ENCODE measurements at places on chromosomes 1 and 21.

DNA sequence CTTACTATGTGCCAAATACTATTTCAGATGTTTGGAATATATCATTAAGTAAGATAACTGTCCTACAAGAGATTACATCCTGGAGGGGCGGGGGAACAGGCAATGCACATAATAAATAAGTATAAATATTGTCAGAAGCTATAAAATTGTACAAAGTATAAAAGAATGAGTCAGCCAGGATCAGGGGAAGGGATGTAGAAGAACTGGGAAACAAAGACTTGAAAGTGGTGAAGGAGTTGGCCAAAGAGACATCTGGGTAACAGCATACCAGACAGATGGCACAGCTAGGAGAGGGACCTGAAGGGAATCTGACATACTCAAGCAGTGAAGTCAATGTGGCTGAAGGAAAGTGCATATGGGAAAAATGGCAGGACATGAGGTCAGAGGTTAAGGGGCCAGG lies 53.9 kb downstream of the CYYR1 start:
- DNase-seq = no peak

DNA sequence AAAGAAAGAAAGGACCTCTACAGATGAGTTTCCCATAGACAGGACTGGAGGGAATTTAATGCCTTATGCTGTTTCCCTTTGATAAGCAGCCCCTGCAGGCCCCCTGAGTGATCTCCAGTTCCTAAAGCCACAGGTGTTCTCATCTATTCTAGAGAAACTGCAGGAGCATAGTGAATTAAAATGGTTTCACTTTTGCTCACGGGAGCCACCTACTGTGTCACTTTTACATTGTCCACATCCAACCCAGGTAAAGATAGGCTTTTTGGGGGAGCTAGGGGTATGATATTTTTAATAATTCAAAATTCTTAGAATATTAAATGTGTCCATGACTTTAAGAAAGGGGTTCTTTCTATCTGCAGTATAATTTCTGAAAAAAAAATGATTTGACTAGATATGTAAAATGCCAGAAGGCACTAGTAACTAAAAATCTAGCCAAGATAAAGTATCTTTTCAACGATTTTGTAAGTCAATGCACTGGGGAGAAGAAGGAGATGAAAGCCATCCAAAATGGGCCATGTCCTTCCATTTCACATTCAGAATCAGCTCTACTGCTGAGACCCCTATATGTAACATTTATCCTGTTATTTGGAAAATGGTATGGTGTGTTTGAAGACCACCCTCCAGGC lies 267.3 kb upstream of the DUSP10 start:
- DNase-seq = peak; percentile 8

- peak; percentile 13 for DNase-seq
Measured at GRCh38 chr1:9852410-9853248, 28.9 kb upstream of the CLSTN1 start.

DNA sequence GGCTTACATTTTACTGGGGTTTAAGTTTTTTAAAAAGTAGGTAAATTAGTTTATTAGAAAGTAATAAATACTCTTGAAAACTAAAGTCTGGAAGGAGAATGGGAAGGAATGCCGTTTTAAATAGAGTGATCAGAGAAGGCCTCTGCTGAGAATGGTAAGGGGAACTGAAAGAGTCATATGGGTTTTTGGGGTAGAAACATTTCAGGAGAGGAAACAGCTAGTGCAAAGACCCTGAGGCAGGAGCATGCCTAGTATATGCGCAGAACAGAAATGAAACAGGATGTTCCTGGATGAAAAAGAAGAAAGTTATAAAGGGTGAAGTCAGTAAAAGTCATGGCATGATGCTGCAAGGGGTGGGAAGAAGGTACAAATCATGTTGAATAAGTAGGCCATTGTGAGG lies 38.9 kb downstream of the ZC3H11B start:
- DNase-seq = no peak

DNA sequence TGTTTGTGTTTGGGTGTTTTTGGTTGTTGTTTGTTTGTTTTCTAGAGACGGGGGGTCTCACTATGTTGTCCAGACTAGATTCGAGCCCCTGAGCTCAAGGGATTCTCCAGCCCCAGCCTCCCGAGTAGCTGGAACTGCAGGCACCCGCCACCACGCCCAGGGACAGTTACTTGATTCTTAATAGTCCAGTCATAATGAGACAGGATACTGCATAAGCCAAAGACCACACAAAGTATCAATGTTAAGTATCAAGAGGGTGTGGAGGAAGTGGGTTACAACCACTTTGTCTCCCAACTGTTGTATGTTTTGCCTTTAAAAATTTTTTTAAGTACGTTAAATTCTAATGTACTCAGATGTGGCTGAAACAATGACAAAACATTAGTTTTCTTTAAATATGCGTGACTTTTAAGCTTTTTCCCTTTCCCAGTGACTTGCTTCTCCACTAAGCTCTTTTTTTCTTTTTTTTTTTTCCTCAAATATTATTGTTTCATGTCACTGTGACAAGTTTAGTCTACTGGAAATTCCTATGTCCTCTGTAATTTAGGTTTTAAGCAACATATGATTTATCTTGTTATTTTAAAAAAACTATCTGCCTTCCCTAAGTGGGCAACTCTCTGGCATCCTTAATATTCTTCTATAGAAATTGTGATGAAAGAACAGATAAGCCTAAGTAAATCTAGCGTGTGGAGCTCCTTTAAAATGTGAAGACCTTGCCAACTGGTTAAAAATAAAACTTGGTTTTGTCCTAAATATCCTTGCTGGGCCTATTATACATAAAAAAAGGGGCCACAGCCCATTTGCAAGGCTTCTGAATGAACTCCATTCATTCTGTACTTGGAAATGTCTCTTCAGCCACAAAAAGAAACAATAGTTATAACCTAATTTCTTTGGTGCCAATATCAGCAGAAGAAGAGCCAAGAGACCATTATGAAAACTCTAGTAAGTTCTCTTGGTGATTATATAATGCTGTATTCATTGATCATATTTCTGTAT lies 56.2 kb upstream of the DPH5 start:
- DNase-seq = no peak
